ENCODE measurements at places on chromosomes 6 and 20.

GRCh38 chr20:38059832-38060231, 26.3 kb downstream of the RPRD1B start:
- DNase-seq, result no peak

- DNase-seq, result peak; percentile 11
Measured at GRCh38 chr20:47970282-47970903, 185.1 kb upstream of the SULF2 start.

- DNase-seq, result no peak
Measured at GRCh38 chr6:7537565-7538174, 3.8 kb upstream of the DSP start.

DNA sequence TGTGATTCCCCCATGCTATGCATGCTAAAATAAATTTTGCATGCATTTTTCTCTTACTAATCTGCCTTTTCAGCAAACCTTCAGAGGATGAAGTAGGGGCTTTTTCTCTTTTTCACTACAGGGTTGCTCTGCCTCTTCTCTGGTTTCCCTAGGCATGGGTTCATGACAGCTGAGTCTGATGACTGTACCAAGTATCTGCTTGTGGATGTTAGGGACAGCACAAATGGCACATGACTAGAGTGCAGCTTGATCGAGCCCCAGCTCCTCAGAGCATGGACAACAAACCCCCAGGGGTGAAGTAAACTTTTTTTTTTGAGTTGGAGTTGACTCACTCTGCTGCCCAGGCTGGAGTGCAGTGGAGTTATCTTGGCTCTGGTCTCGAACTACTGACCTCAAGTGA, 57.1 kb upstream of the GCM1 start:
- DNase-seq, result no peak

GRCh38 chr6:133699741-133700385, 189.1 kb upstream of the TCF21 start:
- DNase-seq, result peak; percentile 40

Data from GM23248 (cell line).